ENCODE measurements at places on chromosomes 11 and 22.

DNA sequence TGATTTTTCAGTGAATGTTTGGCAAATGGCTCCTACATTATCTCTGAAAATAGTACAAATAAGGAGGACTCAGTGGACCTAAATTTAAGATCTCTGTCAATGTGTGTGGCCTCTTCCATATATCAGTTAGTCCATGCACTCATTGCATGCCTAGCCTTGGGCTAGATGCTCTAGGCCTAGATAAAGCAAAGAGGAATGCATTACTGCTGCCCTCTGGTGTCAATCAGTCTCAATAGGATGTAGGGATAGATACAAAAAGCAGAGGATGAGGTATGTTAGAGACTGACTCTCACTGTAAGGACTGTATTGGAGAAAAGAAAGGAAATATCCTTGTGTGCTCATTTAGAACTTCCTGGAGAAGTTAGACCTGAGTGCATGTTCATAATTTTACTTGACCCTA is 42.0 kb downstream of the MS4A2 start:
- no peak overlapping the region for H3K27ac ChIP-seq
- no peak for DNase-seq

- H3K4me3 ChIP-seq = no peak overlapping the region
- H3K4me1 ChIP-seq = no peaks in the 10 kb centered on the region
- H3K27ac ChIP-seq = no peak overlapping the region
- H3K36me3 ChIP-seq = no peaks in the 10 kb centered on the region
- no peak for DNase-seq
Observed at GRCh38 chr11:115420505-115420904, 83.7 kb downstream of the CADM1 start.

- no peak for DNase-seq
- H3K36me3 ChIP-seq = peaks cover 42% of the 10 kb centered on the region
- no peaks in the 10 kb centered on the region for H3K27me3 ChIP-seq
- no peaks in the 10 kb centered on the region for H3K4me1 ChIP-seq
Observed at GRCh38 chr22:38744981-38745380, 10.8 kb downstream of the SUN2 start.

DNA sequence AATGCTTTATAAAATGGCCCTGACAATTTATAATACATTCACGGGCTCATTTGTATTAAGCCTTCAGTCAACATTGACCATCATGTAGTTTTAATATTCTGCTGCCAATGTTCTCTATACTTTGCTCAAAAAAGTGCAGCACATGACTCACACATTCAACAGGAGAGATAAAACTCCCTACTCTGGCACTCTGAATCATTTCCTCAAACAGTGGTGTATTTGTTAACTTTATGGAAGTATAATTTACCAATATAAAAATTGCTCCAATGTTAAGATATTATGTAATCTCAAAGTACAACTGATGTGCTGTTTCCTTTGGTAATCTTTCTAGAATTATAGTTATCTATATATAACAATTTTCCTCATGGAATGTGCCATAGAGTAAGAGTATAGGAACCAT is 39.9 kb downstream of the MAML2 start:
- no peak for DNase-seq
- no peak overlapping the region for H3K4me3 ChIP-seq
- no peaks in the 10 kb centered on the region for H3K36me3 ChIP-seq
- H3K27me3 ChIP-seq = no peaks in the 10 kb centered on the region
- peak overlapping the region; percentile 2 for H3K27ac ChIP-seq
- H3K4me1 ChIP-seq = peaks cover 16% of the 10 kb centered on the region

DNA sequence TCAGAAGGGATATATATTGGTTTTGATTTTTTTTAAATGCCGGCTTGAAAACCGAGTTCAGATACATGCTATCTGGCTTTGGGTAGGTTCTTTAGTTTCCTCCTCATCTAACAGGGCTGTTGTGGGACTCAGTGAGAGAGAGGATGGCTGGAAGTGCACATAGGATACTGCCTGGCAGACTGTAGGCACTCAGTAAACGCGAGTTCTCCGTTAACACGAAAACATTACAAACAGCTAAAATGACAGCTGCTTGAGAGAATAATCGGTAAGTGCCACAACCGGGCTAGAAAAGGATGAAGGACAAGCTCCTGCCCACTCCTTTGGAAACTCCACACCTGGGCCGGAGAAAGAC is 369 bp downstream of the XRRA1 start:
- no peak for DNase-seq
- no peaks in the 10 kb centered on the region for H3K4me1 ChIP-seq
- no peaks in the 10 kb centered on the region for H3K27me3 ChIP-seq
- no peaks in the 10 kb centered on the region for H3K36me3 ChIP-seq

GRCh38 chr22:33539902-33540751 is 380.1 kb downstream of the LARGE1 start:
- H3K4me1 ChIP-seq = no peaks in the 10 kb centered on the region
- no peak overlapping the region for H3K4me3 ChIP-seq
- peak; percentile 64 for DNase-seq
- H3K27me3 ChIP-seq = no peaks in the 10 kb centered on the region
- H3K36me3 ChIP-seq = no peaks in the 10 kb centered on the region
- peak overlapping the region; percentile 51 for H3K27ac ChIP-seq
